BJ (cell line): ENCODE measurements at places on chromosomes 2 and 18. TPM values are rescaled to one million over a fixed set of nuclear protein-coding genes. Genes with fewer than 3 reads are reported as not detected.

GRCh38 chr18:48949606-48950535 is 894 bp downstream of the SMAD7 start:
- no peak for DNase-seq

- DNase-seq: peak; percentile 65
Measured at GRCh38 chr2:46540496-46541331, 61.3 kb downstream of the TMEM247 start.

DNA sequence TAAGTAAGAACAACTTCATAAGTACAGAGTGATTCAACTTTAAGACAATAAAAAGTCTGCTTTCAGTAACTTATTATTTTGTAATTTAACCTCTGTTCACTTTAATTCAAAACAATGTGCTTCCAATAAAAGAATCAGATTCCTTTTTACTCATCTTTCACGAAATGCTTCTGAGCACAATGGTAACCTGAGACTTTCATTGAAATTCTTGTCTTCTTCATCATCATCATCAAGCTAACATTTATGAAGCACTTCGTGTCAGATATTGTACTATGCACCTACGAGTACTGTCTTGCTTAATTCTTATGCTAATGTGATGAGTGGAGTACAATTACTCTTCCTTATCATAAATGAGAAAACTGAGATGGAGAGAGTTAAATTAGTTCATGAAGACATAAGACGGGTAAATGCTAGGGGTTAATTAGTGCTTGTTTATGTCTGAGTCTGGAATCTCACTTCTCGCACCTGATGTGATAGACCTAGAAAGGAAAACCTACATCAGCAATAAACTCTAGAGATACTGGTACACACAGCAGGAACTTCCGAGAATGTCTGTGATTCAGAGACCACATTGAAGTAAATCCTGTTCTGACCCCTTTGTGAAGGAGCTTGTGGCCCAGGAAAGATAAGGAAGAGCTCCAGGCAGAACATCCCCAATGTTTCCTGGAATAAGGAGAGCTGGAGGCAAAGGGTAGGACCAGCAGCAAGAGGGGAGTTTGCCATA is 227.6 kb upstream of the ETAA1 start:
- peak; percentile 61 for DNase-seq

- no peak for DNase-seq
Measured at GRCh38 chr2:8587251-8587791, 94.5 kb upstream of the ID2 start.

- DNase-seq: peak; percentile 92
Measured at GRCh38 chr2:152646775-152647174, 70.5 kb downstream of the PRPF40A start.

DNA sequence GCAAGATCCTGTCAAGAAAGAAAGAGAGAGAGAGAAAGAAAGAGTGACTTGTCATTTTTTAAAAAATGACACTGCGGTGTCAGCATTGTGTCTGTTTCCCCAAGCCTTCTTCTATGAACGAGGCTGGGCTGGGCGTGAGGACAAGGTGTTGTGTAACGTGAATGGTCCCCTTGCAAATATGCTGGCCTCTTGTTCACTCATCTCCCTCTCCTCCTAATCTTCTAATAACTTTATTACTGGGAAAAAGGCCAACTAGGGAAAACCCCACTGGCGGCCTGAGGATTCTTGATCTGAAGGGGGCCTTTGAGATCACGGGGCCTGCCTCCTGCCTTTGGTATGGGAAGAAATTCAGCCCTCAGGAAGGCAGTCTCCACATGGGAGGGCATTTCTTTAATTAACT is 163.1 kb downstream of the MIB1 start:
- DNase-seq: no peak

Gene BMP10
- polyA plus RNA-seq: not detected in 2 replicates

- DNase-seq: no peak
Measured at GRCh38 chr2:74179063-74179865, 585 bp upstream of the MOB1A start.

Gene TANK
- polyA plus RNA-seq: 29.8 and 39.3 TPM in 2 replicates

GRCh38 chr2:171386627-171387026 is 47.2 kb downstream of the METTL8 start:
- no peak for DNase-seq

DNA sequence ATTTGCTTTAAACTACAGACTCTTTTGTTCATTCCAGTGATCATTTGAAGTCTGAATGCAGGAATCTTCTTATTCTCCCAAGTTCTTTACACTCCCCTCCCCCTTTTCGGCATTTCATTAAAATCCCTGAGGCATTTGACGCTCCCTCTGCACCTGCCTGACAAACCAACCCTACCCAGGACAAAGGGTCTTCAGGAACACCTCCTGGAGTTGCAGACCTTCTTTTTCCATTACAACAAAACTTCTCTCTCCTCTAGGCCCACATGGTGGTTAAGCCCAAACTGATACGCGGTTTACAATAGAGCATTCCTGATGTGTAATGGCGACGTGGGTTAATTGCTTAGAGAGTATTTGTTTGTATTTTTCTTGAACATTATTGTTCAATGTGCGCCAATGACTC is 367.4 kb downstream of the FBXO15 start:
- no peak for DNase-seq

Gene SAG
- polyA plus RNA-seq: not detected in 2 replicates

GRCh38 chr18:63844254-63844653 is 43.3 kb upstream of the SERPINB2 start:
- DNase-seq: no peak

- DNase-seq: no peak
Measured at GRCh38 chr2:2320486-2321199, 10.4 kb downstream of the MYT1L start.

Gene SALL3
- not detected in 2 replicates for polyA plus RNA-seq

- no peak for DNase-seq
Measured at GRCh38 chr2:98281607-98282006, 64.6 kb upstream of the CNGA3 start.

- no peak for DNase-seq
Measured at GRCh38 chr18:13606604-13607254, 119.6 kb downstream of the FAM210A start.

Gene SPOPL
- polyA plus RNA-seq: 5.8 and 9.9 TPM in 2 replicates

DNA sequence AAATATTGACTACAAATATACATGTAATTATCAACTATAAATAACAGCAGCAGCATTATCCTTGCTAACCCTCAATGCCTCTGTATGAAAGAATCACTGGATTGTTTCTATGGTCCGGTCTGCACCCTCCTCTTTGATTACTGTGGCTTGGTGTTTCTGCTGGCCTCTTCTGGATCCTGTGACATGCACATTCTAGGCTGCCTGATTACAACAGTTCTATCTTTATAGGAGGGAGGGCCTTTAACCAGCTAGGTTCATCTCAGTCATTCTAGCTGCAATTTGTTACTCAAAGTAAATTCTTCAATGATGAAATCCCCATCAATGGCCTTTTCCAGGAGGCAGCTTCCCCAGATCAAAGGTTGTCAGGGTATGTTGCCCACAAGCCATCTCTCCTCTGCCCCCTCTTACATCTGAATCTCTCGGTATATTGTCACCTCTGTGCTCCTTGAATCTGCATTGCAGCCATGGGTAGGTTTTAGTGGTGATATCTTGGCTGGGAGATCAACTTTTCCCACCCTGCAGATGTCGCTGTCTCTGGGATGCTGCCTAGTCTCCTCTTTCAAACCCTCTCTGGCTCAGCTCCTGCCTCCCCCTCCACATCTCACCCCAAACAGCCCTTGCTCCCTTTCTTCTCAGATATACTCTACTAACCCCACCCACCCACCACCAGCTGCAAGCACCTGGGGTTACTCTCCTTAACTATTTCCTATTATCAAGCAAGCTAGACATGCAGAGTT is 106.2 kb upstream of the BZW1 start:
- DNase-seq: no peak

Gene HOXD3
- 0.07 TPM in 1 of 2 replicates, not detected in the other for polyA plus RNA-seq

- DNase-seq: no peak
Measured at GRCh38 chr18:73352546-73352945, 484.8 kb upstream of the NETO1 start.

DNA sequence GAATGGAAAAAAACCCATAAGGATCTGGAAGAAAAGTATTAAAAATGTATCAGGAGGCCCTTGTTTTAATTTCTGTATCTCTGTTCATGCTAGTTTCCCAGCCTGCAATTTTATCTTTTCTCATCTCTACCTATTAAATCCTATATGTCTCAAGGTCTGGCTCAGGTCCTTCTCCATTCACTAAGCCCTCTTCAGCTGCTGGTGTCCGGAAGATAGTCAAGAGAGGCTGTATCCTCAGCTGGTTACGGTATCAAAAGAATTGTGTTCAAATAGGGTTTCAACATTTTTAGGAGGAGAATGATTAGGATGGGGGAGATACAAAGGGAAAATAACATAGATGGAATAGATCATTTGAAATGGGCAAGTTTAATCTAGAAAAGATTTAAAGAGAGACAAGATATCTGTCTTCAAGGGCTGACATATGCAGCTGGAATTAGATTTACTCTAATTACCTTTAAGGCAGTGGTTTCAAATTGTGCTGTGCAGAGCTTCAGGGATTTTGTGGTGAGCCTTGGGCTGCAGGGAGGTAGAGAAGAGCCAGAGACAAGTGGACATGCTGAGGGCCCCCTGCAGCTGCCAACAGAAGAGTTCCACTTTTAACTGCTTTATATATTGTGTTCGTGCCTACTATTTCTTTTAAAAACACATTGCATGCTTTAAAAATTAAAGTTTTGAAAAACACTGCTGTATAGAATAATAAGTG is 24.1 kb downstream of the GREB1L start:
- no peak for DNase-seq

DNA sequence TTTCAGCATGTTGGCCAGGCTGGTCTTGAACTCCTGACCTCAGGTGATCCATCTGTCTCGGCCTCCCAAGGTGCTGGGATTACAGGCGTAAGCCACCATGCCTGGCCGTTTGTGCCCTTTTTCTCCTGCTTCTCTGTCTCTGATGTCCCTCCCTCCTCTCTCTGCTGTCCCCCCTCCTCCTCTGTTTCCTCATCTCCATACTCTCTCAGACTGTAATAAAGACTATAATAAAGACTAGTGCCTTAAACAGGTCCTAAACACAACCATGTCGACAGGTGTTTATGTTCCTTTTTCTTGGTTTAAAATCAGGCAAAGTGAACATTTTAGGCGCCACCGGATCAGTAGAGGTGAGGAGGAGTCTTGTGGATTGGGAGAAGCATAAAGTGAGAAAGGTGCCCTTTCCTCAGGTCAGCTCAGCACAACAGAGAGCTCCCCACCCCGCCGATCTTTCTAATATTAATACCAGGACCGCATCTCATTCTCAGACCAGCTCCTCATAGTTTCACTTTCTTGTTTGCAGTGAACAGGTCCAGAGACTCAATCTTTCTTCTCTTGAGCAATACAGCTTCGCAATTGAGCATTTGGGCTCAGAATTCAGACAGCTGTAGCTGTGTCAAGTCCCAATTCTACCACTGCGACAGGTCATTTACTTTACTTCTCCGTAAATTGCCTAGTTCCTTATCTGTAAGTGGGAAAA is 23.7 kb downstream of the TIMM21 start:
- no peak for DNase-seq

DNA sequence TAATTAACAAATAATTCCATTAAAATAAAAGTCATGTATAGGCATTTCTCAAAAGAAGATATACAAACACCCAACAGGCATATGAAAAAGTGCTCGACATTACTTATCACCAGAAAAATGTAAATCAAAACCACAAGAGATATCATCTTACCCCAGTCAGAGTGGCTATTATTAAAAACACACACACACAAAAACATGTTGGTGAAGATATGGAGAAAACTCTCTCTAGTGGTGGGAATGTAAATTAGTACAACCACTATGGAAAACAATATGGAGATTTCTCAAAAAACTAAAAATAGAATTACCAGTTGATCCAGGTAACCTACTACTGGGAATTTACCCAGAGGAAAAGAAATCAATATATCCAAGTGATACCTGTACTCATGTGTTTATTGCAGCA is 966.3 kb upstream of the POU3F3 start:
- DNase-seq: no peak

- no peak for DNase-seq
Measured at GRCh38 chr18:27983780-27984179, 193.2 kb downstream of the CDH2 start.

DNA sequence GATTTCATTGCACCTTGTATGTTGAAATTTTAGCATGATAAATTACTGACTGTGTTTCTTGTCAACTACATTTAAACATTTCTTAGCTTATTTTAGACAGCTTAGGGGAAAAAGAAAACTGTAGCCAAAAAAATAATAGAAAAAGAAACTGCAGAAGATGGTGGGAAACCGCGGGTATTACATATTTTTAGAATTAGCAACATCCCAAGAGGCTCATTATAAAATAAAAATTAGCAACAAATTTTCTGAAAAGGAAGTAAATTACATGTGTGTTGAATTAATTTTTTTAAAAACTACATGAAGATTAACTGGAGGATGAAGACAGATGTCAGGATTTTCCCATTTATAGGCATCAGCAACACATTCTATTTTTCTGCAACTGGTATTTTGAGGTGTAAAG is 4.3 kb downstream of the PELI1 start:
- DNase-seq: no peak

DNA sequence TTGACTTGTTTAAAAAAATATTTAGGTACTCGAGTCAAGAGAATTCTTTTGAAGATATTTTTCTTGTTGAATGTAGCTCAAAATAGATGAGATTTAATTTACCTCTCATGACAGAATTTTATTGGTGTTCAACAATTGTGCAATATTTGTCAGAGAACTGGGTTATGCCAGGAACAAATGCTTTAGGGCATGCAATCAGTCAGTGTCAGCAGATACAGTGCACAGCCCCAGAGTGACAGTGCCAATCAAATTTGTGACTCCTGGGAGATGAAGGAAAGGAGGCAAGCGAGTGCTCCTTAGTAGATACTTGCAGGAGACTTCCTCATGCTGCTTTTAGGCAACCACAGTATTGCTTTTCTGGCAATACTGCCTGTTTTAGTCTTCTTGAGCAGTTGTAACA is 81.2 kb upstream of the DSEL start:
- DNase-seq: no peak

Gene TIMM21
- 21.2 and 49.4 TPM in 2 replicates for polyA plus RNA-seq

Gene PRKCE
- 17.1 and 19.7 TPM in 2 replicates for polyA plus RNA-seq

- DNase-seq: no peak
Measured at GRCh38 chr2:5782103-5782502, 89.9 kb downstream of the SOX11 start.

GRCh38 chr2:238202326-238203093 is 985 bp downstream of the ILKAP start:
- no peak for DNase-seq

GRCh38 chr2:223273995-223274394 is 222.0 kb downstream of the KCNE4 start:
- no peak for DNase-seq

GRCh38 chr2:149385350-149385749 is 55.0 kb downstream of the LYPD6 start:
- DNase-seq: no peak

GRCh38 chr2:56206250-56206649 is 22.5 kb downstream of the CCDC85A start:
- no peak for DNase-seq
